ENCODE measurements at places on chromosomes 13 and 19. TPM values are rescaled to one million over a fixed set of nuclear protein-coding genes. Genes with fewer than 3 reads are reported as not detected.

The ZNF616 gene
- 4.0 TPM for total RNA-seq

The PPP1R15A gene
- total RNA-seq: 72.3 TPM

The ZNF223 gene
- total RNA-seq: 2.6 TPM

The GRAMD1A gene
- total RNA-seq: 55.3 TPM

The KRTDAP gene
- not detected for total RNA-seq

The ZNF813 gene
- 3.1 TPM for total RNA-seq

The LCP1 gene
- total RNA-seq: 18.2 TPM

The PINLYP gene
- 3.8 TPM for total RNA-seq

The ZNF765 gene
- total RNA-seq: 7.1 TPM

The DAND5 gene
- total RNA-seq: not detected

The C3 gene
- total RNA-seq: 665 TPM

The CCDC169 gene
- total RNA-seq: 0.42 TPM

The TBXA2R gene
- total RNA-seq: 17.2 TPM

The FLT3 gene
- total RNA-seq: 1.8 TPM

The NXNL1 gene
- total RNA-seq: not detected

The KLK5 gene
- total RNA-seq: not detected

The ZFP14 gene
- 5.8 TPM for total RNA-seq

The FTL gene
- total RNA-seq: 4,339 TPM

The ZNF506 gene
- total RNA-seq: 18.5 TPM

The CEACAM5 gene
- total RNA-seq: 0.83 TPM

The GPR183 gene
- total RNA-seq: 23.3 TPM

The SULT2A1 gene
- not detected for total RNA-seq

The SHISA7 gene
- not detected for total RNA-seq

The IL12RB1 gene
- 0.91 TPM for total RNA-seq

The ATP7B gene
- 2.5 TPM for total RNA-seq

The PSG5 gene
- not detected for total RNA-seq

The FCHO1 gene
- total RNA-seq: 1.6 TPM

The FFAR3 gene
- total RNA-seq: not detected

The CD320 gene
- total RNA-seq: 63.2 TPM

The CYP4F2 gene
- not detected for total RNA-seq

The PRX gene
- total RNA-seq: 5.8 TPM

The PSG2 gene
- total RNA-seq: not detected

The PDE4A gene
- total RNA-seq: 13.2 TPM

The CALR3 gene
- not detected for total RNA-seq

The MVB12A gene
- total RNA-seq: 66.1 TPM

The FXYD1 gene
- total RNA-seq: 44.4 TPM

The ZNF737 gene
- 8.0 TPM for total RNA-seq

The NKPD1 gene
- total RNA-seq: not detected

The KCNK6 gene
- total RNA-seq: 2.3 TPM

The ZNF468 gene
- total RNA-seq: 7.5 TPM

The TSEN34 gene
- total RNA-seq: 82.5 TPM

The SRRM5 gene
- 0.42 TPM for total RNA-seq

The WDR87 gene
- total RNA-seq: not detected

The KIR2DL4 gene
- total RNA-seq: not detected

The SDHAF1 gene
- 45.4 TPM for total RNA-seq

The SIGLEC8 gene
- total RNA-seq: 0.66 TPM

The F7 gene
- not detected for total RNA-seq

The ATP4A gene
- not detected for total RNA-seq

The C19orf38 gene
- total RNA-seq: not detected

The ZBTB32 gene
- total RNA-seq: not detected

The SPACA4 gene
- total RNA-seq: not detected

The ZNF525 gene
- total RNA-seq: 13.9 TPM

The MTUS2 gene
- total RNA-seq: 7.1 TPM

The URAD gene
- not detected for total RNA-seq

The KLK12 gene
- total RNA-seq: not detected

Data from esophagus muscularis mucosa (tissue), 4 donors.